Esophagus squamous epithelium (tissue), 5 donors: ENCODE measurements at places on chromosomes 5 and 9.

GRCh38 chr5:61686491-61687257, 354.6 kb downstream of the ZSWIM6 start:
- no peaks in the 10 kb centered on the region for H3K27me3 ChIP-seq
- H3K27ac ChIP-seq: no peak overlapping the region
- DNase-seq: no peak

GRCh38 chr5:97877588-97877987, 694.5 kb upstream of the RIOK2 start:
- no peaks in the 10 kb centered on the region for H3K27me3 ChIP-seq
- H3K4me1 ChIP-seq: no peaks in the 10 kb centered on the region
- H3K4me3 ChIP-seq: no peak overlapping the region
- DNase-seq: no peak
- no peaks in the 10 kb centered on the region for H3K36me3 ChIP-seq

DNA sequence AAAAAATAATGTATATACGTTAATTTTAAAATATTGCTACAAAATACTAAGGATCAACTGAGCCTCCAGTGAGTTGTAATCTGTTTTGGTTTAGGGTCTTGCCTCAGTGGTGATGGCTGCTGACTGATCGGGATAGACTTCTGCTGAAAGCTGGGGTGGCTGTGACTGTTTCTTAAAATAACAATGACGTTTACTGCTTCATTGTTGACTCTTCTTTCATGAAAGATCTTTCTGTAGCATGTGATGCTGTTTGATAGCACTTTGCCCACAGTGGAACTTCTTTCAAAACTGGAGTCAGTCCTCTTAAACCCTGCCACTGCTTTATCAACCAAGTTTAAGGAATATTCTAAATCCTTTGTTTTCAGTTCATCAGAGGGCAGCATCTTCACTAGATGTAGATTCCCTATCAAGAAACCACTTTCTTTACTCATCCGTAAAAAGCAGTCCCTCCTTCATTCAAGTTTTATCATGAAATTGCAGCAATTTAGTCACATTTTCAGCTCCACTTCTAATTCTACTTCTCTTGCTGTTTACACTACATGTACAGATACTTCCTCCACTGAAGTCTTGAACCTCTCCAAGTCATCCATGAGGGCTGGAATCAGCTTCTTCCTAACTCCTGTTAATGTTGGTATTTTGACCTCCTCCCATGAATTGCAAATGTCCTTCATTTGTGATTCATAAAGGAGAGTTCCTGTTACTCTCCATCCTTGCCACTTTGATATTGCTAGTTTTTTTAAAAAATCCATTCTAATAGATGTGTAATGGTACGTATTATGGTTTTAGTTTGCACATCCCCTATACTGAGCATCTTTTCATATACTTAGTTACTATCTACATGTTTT, 41.5 kb upstream of the PTPDC1 start:
- no peak overlapping the region for H3K27ac ChIP-seq
- H3K36me3 ChIP-seq: no peaks in the 10 kb centered on the region
- H3K27me3 ChIP-seq: no peaks in the 10 kb centered on the region
- H3K4me1 ChIP-seq: no peaks in the 10 kb centered on the region
- DNase-seq: no peak

DNA sequence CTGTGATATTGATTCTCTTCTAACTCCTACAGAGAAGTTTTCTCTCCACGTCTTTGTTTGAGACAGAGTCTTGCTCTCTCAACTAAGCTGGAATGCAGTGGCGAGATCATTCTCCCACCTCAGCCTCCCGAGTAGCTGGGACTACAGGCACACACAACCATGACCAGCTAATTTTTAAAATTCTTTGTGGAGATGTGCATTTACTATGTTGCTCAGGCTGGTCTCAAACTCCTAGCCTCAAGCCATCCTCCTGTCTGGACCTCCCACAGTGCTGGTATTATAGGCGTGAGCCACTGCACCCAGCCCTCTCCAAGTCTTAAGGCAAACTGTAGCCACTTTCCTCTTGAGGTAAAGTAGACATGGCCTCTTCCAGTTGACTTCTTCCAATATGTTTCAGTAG, 72.2 kb downstream of the SNX18 start:
- no peak for DNase-seq
- no peaks in the 10 kb centered on the region for H3K36me3 ChIP-seq
- H3K4me3 ChIP-seq: no peak overlapping the region
- H3K4me1 ChIP-seq: no peaks in the 10 kb centered on the region

DNA sequence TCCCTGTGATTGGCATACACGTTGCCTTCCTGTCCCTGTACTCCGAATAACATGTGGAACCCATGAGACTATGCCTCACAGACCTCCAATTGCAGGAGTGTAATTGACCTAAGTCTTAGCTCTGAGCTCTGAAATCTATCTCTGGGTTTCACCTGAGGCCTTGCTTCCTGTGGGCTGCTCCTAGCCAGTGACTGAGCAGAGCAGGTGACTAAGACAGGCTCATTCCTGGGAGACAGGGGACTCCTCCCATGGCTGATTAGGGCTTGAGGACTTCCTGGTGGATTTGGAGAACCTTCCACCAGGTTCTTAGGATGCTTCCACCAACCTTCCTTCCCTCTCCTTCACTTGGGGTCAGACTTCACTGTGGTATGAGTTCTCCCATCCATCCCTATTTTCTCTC, 22.3 kb upstream of the MIER3 start:
- no peak for DNase-seq
- no peak overlapping the region for H3K4me3 ChIP-seq
- peaks cover 7% of the 10 kb centered on the region for H3K27me3 ChIP-seq
- no peak overlapping the region for H3K27ac ChIP-seq

DNA sequence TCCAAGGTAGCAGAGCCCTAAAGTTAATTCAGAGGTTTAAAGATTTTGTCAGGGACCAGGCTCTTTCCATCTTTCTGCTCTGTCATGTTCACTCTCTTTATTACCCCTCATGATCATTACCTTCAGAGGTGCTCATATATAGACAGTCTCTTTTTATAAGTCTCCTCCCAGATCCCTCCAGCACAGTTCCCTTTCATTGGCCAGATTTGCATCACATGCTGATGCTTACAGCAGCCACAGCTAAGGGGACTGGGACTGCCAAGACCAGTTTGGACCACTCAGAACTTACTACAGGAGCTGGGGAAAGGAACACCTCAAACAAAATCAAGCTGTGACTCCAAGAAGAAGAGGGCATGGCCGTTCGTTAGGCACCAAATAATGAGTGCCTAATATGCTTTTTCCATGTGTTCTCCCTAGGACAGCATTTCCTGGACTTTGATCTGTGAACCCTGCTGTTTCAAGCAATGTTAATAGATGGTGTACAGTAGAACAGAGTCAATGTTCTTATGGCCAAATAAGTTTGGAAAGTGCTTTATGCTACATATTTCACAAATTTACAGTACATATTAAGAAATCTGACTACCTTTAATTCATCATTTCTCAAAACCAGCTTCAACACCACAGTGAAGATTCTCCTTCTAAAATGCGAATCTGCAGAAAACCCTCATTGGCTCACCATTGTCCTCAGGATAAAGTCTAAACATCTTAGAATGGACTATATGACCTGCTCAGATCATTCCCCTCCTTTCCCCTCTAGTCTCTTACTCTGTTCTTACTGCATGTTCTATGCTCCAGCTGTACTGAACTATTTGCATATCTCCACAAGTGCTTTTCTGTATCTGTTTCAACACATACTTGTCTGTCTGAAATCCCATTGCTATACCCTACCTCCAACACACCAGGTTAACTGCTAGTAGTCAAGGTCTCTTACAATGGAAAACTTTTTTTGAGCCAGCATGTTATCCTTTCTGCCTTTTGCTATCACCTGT, 3.4 kb downstream of the C5orf58 start:
- no peaks in the 10 kb centered on the region for H3K36me3 ChIP-seq
- DNase-seq: no peak
- H3K27ac ChIP-seq: no peak overlapping the region
- no peak overlapping the region for H3K4me3 ChIP-seq
- no peaks in the 10 kb centered on the region for H3K4me1 ChIP-seq

GRCh38 chr5:17396247-17396646, 101.8 kb upstream of the TAF11L2 start:
- no peak overlapping the region for H3K4me3 ChIP-seq
- H3K27ac ChIP-seq: no peak overlapping the region
- H3K36me3 ChIP-seq: no peaks in the 10 kb centered on the region
- DNase-seq: no peak
- H3K27me3 ChIP-seq: no peaks in the 10 kb centered on the region

- no peaks in the 10 kb centered on the region for H3K27me3 ChIP-seq
- H3K4me1 ChIP-seq: no peaks in the 10 kb centered on the region
- no peak overlapping the region for H3K27ac ChIP-seq
- no peak for DNase-seq
These were observed 216.9 kb downstream of the NR3C1 start for GRCh38 chr5:143186623-143187022.

- no peak for DNase-seq
- no peaks in the 10 kb centered on the region for H3K27me3 ChIP-seq
- H3K27ac ChIP-seq: peak overlapping the region; percentile 93
- no peaks in the 10 kb centered on the region for H3K36me3 ChIP-seq
These were observed 5.5 kb upstream of the CDHR2 start for GRCh38 chr5:176543428-176544182.
